ENCODE measurements at places on chromosomes 1 and 21.

- DNase-seq, result peak; percentile 91
These were observed 1.9 kb downstream of the S1PR1 start for GRCh38 chr1:101238681-101239094.

- DNase-seq, result no peak
These were observed 52.2 kb downstream of the PUM1 start for GRCh38 chr1:31013187-31013864.

DNA sequence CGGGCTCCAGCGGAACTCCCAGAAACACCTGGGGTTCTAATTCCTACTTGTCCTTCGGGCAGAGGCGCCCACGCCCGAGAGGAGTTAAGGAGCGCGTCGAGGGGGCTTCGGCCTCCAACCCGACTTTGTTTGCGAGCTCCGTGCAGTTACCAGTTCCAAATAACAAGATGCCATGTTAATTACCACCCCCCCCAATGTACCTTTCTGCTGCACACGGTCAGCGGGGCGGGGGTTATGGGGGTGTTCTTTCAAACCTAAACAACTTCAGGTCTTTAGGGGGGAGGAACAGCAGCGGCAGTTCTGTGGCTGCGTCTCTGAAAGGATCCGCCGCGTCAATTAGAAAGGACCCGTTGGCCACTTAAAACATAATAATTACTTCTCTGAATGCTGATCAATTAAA is 114.8 kb downstream of the PRDM16 start:
- no peak for DNase-seq

GRCh38 chr1:151831605-151832004 is at the start of gene RORC:
RORC (minus strand) TSS chr1:151831802; CDS start chr1:151831764, 38 bp downstream.
- no peak for DNase-seq

DNA sequence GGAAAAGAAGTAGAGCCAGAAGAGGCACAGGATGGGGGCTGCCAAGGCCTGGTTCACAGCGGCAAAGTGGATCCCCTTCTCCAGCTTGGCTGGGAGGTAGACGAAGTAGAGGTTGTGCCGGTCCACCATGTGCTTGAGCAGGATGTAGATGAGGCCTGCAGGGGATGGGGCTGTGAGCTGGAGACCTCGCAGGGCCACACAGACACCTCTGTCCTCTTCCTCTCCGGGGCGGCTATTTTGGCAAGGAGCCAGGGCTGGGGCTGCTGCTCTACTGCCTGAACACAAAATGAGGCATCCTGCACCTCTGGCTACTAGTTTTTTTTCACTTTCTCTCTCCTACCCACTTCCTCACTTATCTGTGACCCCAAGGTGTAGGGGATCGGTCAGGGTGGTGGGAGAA is 32.3 kb downstream of the TMEM63A start:
- peak; percentile 79 for DNase-seq

DNA sequence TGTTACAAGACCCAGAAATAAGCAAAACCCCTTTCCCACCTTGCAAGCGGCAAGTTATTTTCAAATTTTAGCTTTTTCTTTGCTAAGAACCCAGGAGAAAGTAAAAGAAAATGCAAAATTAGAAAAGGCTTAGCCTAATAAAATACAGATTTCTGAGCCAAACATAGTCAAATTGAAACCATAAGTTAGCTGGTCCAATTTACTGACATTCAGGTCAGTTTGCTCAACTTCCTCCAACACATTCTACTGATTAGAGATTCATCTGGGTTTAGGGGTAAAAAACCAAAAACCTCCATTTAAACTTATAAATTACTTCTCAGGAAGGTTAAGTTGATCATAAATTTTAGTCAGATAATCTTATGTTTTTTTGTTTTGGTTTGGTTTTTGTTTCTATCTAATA is 701.8 kb upstream of the CXADR start:
- no peak for DNase-seq

- DNase-seq, result no peak
These were observed 4.5 kb upstream of the TOR3A start for GRCh38 chr1:179077396-179077795.

- peak; percentile 90 for DNase-seq
These were observed 61.3 kb downstream of the RAP1GAP start for GRCh38 chr1:21607549-21608529.

DNA sequence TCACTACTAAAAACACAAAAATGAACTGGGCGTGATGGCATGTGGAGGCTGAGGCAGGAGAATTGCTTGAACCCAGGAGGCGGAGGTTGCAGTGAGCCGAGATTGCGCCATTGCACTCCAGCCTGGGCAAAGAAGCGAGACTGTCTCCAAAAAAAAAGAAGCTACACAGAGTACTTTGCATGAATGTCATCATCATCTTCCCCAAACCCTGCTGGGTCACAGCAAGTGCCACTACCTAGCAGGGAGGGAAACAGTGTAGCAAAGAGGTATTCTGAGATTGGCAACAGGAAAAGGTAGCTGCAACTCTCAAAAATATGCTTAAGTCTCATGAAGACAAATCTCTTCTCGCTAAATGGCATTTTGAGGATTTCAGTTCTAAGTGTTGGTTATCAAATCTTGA is 12.8 kb downstream of the NDC1 start:
- DNase-seq, result no peak

- DNase-seq, result no peak
These were observed 98.2 kb downstream of the EPHB2 start for GRCh38 chr1:22808676-22809483.

DNA sequence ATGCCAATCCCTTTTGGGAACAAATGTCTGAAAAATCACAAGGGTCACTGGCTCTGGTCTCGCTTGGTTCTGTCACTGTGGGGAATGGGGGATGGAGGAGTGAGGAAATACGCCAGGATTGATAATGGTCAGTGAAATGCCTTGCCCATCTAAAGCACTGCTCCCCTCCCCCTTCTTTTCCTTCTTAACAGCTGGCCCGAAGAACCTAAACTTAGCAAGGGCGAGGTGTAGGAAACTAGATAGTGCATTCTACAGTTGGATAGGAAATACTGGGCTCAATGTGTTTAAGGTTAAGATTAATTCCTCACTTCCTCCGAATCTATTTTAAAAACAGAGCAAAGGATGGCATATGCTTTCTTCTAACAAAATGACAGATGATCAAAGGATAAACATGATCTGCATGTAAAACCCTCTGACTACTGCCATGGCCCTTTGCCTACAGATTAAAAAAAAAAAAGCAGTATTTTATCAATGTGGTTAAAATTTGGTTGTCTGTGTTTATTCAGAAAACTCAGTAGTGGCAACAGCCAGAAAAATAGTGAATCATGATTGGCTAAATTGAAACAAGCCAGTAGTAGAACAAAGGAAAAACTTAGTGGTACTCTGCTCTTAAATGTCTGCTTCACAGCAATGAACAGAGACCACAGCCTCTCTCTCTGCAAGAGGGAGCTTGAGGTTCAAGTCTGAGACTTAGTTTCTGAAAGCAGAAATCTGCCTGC is 86.1 kb upstream of the VAV3 start:
- no peak for DNase-seq

DNA sequence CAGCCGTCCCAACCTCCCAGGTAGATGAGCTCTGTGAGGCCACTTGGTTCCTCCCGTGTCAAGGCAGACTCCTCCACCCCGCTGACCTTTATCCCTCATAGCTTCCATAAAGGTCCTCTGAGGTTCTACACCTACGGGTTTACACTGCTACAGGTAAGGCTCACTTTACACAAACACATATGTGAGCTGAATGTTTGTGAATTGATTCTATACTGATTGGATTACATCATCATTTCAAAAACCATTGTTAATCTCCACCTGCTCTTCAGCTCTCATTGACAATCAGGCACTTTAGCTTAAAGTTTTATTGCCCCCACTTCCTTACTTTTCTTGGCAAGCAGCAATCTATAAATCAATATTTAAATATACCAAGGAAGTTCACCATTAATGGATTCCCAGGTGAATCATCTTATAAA is 12.8 kb upstream of the RGS16 start:
- DNase-seq, result no peak

DNA sequence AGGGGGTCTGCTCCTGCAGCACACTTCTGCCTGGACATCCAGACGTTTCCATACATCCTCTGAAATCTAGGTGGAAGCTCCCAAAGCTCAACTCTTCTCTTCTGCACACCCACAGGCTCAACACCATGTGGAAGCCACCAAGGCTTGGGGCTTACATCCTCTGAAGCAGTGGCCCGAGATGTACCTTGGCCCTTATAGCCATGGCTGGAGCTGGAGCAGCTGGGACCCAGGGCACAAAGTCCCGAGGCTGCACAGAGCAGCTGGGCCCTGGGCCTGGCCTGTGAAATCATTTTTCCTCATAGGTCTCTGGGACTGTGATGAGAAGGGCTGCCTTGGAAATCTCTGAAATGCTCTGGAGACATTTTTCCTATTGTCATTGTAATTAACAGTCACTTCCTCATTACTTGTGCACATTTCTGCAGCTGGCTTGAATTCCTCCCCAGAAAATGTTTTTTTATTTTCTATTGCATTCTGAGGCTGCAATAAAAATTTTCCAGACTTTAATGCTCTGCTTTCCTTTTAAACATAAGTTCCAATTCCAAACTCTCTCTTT is 645.6 kb downstream of the RWDD3 start:
- no peak for DNase-seq

DNA sequence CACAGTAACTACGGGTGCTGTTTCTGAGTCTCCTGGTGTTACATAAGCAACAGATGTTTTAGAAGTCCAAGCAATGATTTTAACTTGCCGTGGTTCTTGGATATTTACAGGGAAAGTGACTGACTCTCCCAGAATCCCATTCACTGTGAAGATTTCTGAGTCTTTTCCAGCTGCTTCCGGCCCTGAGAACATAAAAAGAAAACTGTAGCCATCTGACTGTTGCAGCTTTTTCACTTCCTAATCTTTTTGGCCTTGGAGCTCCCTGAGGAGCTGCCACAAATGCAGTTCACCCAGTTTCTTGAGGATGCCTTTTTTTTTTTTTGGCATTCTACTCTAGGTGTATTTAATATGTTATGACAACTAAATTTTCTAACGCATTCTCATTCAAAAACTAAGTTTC is 13.7 kb downstream of the CD84 start:
- DNase-seq, result no peak

- no peak for DNase-seq
These were observed 39.0 kb downstream of the TTLL7 start for GRCh38 chr1:83959824-83960498.

DNA sequence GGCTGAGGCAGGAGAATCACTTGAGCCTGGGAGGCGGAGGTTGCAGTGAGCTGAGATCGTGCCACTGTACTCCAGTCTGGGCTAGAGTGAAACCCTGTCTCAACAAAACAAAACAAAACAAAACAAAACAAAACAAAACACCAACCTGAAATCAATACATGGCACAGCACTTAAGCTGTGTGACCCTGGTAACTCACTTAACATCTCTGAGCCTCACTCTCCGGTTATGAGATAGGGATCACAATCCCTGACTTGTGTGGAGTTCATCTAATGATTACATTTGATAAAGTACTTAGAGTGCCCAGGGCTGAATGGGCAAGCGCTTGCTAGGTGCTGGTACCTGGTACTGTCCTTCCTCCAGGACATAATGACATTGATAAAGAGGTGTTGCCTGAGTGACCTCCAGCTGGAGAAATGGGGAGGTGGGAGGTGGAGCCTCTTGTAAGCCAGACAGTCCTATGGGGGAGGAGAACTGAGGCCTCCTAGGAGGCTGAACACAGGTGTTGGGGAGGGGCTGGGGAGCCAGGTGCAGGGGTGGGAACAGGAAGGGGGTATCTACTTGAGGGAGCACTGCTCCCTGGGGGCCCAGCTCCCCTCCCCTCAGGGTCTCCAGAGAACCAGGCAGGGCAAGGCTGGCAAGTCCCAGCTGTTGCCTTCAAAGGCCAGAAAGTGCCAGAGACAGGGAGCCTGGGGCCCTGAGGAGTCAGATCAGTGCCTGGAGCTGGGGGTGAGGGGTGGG is 17.9 kb downstream of the FOXO6 start:
- no peak for DNase-seq

DNA sequence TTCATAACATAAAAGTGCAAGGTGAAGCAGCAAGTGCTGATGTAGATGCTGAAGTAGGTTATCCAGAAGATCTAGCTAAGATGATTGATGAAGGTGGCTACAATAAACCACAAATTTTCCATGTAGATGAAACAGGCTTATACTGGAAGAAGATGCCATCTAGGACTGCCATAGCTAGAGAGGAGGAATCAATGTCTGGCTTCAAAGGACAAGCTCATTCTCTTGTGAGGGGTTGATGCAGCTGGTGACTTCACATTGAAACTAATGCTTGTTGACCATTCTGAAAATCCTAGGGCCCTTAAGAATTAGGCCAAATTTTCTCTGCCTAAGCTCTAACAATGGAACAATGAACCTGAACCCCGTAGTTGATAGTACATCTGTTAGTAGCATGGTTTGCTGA is 34.0 kb downstream of the FLVCR1 start:
- no peak for DNase-seq
